Cortex of kidney (tissue), 1 donor: ENCODE measurements at places on chromosomes 12 and 14.

DNA sequence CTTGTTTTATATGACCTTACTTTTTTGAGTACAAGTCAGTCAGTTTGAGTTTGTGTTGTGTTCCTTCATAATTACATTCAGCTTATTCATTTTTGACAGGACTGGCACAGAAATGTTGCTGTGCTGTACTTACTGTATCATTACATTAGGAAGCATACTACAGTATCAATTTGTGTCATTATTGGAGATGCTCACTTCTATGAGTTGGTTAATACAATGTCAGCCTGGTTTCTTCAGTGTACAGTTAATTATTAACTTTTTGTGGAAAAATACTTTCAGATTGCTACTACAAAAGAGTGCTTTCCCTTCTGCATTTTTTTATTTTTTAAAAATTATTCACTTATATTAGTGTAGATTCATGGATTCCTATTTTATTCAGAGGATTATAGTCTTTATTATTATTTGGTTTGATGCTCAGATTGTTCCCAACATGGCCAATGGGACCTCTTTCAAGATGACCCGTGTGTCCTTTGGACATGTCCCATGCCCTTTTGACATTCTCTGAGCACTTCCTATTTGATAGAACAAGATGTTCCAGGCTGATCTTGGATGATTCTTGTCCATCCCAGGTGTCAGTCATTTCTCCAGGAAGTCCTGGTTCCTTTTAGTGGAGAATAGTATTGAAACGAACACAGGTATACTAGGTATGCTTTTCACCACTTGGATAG, 66.6 kb downstream of the MON2 start:
- DNase-seq, result no peak

- DNase-seq, result no peak
These were observed 58.4 kb upstream of the SAV1 start for GRCh38 chr14:50726372-50727107.

GRCh38 chr14:64246688-64247087, 47.5 kb downstream of the ESR2 start:
- DNase-seq, result no peak

DNA sequence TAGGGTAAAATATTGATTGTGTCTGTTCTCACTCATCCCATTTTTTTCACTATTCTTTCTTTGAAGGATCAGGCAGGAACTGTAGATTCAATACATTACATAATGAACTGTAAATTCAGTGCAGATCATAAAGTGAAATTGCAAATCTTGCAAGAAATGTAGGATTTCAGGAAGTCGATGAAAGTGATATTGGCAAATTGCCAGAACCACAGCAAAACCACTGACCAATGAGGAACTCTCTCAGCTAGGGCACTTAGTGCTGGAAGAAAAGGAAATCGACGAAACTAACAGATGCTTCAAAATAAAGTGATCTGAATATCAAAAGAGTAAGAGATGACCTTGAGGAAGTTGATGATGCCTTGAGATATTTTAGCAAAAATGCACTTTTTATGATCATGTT, 157.6 kb downstream of the AACS start:
- no peak for DNase-seq

- DNase-seq, result no peak
These were observed 41.1 kb downstream of the CYP46A1 start for GRCh38 chr14:99724939-99725773.

DNA sequence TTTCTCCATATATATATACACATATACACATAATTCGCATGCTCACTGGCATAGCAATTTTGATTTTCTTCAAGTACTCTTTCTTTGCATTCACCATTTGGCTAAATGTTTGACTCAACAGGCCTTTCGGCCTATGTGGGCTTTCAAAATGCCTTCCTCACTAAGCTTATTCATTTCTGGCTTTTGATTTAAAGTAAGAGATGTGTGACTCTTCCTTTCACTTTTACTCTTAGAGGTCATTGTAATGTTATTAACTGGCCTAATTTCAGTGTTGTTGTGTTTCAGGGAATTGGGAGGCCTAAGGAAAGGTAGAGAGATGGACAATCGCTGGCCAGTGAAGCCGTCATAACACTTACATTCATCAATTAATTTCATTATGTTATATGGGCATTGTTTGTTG, 14.5 kb upstream of the KLRD1 start:
- no peak for DNase-seq
